ENCODE measurements at places on chromosomes 4 and X.

DNA sequence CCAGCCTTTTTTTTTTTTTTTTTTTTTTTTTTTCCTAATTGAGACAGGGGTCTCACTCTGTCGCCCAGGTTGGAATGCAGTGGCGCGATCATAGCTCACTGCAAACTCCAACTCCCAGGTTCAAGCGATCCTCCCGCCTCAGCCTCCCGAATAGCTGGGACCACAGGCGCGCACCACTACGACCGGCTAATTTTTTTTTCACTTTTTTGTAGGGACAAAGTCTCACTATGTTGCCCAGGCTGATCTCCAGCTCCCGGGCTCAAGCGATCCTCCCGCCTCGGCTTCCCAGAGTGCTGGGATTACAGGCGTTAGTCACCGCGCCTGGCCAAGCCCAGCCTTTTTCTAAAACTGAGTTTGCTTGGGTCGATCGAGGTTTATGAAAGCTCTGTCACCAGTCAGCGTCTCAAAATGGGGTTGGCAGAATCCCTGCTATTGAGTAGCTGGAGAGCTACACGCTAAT, 1.3 kb upstream of the OTUD5 start:
- peak; percentile 31 for DNase-seq

DNA sequence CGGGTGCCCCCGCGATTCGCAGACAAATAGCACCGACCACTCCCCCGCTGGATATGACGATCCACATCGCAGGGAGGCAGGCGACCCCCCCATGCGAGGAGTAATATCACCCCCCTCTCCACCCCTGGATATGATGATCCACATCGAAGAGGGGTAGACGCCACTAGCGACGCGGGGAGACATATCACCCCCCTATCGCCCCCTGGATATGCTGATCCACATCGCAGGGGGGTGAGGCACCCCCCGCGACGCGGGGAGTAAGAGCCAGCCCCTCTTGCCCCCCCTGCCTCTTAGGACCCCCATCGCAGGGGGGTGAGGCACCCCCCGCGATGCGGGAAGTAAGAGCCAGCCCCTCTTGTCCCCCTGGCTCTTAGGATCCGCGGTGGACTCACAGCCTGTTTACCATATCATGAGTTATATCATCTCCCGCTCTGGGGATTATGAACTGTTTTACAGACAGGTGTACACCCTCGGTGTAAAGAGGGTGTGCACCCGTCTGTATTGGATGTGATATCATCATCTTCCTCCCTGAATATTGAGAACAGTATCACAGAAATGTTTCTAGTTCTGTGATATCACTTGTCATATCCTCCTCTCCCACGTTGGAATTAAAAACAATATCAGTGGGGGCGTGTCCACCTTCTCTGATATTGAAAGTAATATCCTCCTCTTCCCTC, 22.7 kb upstream of the DRD5 start:
- DNase-seq, result no peak

- no peak for DNase-seq
Observed at GRCh38 chr4:108830509-108831244, 67.8 kb upstream of the ETNPPL start.

DNA sequence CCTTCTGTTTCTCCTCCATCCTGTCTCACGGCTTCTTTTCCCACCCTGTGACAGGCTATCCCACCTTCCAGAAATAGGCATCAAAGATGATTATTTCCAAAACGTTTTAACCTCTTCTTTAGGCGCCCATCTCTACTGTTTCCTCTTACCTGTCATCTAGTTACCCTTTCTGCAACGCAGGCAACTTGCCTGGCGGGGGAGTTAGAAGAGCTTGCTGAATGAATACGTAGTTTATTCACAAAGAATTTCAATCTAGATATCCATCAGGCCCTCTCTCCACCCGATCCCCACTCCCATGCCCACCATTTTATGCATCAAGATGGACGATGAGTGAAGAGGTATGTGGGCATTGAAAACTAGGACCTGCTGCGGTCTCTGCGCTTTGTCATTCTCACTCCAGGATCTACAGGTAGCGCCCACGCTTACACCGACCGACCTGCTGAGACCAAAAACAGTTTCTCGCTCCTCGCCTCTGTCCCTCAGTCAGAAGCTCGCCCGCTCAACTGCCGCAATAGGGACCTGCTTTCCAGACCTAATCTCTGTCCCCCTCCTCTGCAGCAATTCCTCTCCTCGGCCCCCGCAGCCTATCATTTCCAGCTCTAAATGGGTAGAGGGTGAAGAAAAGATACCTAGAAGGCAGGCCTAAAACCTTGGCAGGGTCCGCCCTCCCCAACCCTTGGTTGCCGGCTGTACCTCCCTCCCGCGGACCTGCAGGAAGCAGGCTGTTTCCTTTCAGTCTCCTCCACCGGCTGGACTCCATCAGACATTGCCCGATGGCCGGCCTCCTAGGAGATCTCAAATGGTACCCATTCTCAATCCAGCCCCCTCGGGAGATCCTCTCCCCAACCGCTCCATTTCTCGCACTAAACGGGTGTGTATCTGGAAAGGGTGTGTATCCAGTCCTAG, 624 bp downstream of the BEX5 start:
- peak; percentile 27 for DNase-seq

- no peak for DNase-seq
Observed at GRCh38 chr4:73223258-73223650, 35.3 kb downstream of the ANKRD17 start.

DNA sequence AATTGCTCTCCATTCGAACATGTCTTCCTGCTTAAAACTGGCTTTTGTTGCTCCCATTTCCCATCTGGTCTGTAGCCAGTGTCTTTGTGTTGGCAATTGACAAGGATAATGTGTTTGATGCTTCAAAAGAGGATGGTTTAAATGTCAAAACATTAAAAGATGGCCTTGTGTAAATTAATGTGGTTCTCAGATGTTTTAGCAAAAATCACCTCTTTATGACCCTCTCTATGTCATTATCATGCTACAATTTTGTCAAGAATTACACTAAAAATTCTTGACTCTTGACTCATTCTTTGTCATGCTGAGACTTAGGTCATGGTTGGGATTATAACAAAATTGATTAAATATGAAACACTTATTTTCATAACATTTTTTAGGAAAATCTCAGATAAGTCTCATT, 47.4 kb downstream of the TMEM131L start:
- DNase-seq, result no peak

- DNase-seq, result no peak
Observed at GRCh38 chrX:24133312-24133711, 16.2 kb upstream of the ZFX start.

DNA sequence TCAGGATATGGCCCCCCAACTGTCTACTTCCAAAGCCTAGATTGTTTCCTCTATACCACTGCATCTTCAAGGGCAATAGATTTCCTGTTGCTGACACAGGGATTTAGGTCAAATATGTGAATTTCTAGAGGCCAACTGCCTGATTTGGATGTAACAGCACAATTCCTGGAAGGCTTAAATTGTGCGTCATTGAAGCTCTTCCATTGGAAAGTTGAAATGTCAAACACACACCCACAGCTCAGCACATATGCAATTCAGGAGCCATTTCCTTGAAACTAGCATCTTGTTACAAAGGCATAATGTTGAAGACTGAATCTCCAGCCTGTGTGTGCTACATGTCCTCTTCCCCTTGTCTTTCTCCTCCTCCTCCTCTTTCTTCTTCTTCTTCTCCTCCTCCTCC, 158.6 kb downstream of the STK32B start:
- DNase-seq, result no peak

DNA sequence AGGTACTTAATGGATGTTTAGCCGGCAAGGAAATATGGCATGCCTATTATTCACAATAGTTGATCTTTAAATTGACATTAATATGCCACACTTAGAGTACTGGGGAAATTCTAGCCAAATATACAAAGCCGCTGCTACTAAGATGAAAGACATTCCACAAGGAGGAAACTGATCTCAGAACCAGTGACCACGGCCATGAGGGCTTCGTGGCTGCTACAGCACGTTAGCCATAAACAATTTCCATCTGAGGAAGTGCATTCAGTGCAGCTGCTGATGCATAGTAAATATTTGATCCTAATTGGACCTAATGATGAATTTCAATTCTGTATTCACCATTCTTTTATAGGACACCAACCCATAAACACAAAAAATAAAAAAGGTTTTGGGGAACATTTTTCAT, 59.1 kb downstream of the SORBS2 start:
- no peak for DNase-seq

- DNase-seq, result no peak
Observed at GRCh38 chrX:120456973-120457372, 12.1 kb downstream of the LAMP2 start.

GRCh38 chrX:2696698-2697215, 5.7 kb downstream of the CD99 start:
- DNase-seq, result peak; percentile 72

DNA sequence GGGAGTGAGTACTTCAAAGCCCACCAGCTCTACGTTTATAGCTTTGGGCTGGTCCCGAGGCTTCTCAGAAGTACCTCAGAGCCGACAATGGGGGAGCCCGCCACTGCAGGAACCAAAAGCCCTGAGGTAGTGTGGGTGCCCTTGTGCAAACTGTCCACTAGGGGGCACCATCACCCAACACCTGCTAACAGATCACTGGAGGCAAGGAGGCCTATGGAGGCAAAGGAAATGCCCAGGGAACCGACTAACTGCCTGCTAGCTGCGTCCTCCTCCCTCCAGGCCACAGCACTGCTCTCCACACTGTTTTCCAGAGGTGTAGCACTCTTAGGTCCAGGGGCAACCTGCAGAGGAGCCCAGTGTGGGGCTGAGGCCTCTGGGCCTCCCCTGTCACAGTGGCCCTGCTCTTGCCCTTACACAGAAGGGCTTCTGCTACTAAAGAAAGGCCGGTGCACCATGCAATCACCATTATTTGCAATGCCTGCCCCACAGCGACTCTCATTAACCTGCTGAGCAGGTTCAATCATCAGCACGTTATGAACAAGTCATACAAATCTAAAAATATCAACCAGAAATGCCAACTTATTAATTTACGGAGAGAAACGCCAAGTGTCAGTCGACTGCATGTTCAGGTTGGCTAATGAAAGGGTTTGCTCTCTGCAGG, 159.1 kb downstream of the NSUN7 start:
- DNase-seq, result peak; percentile 61

- no peak for DNase-seq
Observed at GRCh38 chr4:153655002-153655541, 29.0 kb upstream of the TLR2 start.

GRCh38 chrX:130253916-130254315, 14.8 kb downstream of the ZNF280C start:
- no peak for DNase-seq

DNA sequence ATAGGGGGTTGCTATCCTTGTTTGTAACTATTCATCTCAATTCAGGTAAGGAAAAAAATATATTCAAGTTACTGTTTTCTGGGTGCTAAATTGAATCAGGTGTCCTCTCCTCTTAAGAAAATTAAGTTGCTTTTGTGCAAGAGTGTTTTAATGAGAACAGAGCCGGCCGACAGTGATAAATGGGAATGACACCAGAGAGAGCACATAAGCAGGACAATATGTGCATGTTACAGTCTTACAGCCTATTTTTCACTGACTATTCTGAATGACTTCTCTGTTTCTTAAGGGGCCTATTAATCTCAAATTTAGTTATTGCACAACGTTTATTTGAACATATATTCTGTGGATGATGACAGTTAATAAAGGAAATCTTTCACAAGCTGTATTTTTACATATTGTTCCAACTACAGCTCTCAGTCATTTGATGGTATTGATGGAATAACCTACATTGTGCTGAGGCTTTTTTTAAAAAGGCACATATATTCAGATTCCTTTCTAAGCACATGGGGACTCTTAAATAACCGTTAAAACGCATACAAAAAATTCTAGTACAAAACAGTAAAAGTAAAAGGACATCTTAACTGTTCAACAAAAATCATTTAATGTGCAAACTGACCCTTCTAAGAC, 68.4 kb downstream of the SLC10A7 start:
- DNase-seq, result no peak

- DNase-seq, result no peak
Observed at GRCh38 chr4:189436207-189436606, 504.5 kb upstream of the FRG1 start.

DNA sequence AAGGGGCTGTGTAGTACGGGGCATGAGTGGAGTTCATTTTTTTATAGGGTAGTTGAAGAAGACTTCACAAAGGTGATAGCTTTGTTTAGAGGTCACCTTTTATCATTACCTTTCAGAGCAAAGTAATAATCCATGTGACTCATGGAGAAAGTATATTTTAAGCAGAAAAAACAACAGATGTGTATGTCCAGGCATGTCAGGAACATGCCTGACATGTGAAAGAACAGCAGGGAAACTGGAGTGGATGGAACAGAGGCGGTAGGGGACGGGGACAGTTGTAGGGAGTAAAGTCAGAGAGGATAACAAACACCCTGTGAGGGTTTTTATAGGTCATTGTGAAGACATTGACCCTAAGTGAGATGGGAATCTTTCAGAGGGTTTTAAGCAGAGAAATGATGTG, 107.6 kb downstream of the USP9X start:
- DNase-seq, result no peak

GRCh38 chr4:160265836-160266235, 1163.0 kb downstream of the RAPGEF2 start:
- DNase-seq, result no peak

DNA sequence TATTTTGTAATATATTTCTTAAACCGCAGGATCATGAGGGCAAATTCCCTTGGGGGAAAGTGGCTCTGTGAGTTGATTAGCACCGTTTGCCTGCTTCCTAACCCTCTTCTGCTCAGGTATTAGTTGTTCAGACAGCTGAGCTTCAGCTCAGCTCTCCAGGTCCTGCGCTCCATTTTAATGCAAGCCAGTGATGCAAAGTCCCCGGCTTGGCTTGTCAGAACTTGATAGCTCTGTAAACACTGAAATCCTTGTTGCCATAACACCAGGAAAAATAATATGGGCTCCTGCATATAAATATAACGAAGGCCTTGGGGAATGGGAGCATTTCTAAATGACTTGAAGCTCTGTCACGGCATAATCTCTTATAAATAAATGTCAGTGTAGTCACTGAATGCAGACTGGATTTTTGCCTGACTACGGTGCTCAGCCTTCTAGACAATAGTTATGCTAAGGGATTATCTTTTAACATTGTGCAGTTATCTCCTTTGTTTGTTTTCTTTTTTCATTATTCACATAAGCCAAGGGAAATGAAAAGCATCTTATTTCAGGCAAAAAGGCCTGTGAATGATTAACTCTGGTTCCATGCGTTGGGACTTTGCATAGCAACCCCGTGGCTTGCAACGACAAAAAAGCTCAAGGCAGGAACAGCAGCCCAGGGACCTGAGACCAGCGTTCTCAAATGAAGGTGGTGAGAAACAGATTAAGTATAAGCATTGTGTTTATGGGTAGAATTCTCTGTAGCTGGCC, 253.2 kb downstream of the SPRY1 start:
- no peak for DNase-seq

- peak; percentile 42 for DNase-seq
Observed at GRCh38 chr4:113899271-113900070, 80.0 kb downstream of the ARSJ start.

All from CD4-positive, alpha-beta T cell treated with Interleukin-1 beta for 1 hour (primary cell).